Dermis microvascular lymphatic vessel endothelial cell (primary cell): ENCODE measurements at places on chromosomes 16 and 17. TPM values are rescaled to one million over a fixed set of nuclear protein-coding genes. Genes with fewer than 3 reads are reported as not detected.

Gene HES7
- total RNA-seq, result under 0.01 TPM in 1 of 2 replicates, not detected in the other

Gene GPR179
- not detected in 2 replicates for total RNA-seq

Gene OSBPL7
- 4.6 and 6.3 TPM in 2 replicates for total RNA-seq

Gene CBX2
- total RNA-seq, result 5.3 and 6.7 TPM in 2 replicates

Gene KRT24
- not detected in 2 replicates for total RNA-seq

Gene NIP7
- total RNA-seq, result 22.7 and 23.0 TPM in 2 replicates

Gene ARL5C
- total RNA-seq, result not detected in 2 replicates

Gene UMOD
- not detected in 2 replicates for total RNA-seq

GRCh38 chr17:50062293-50063243, 6.7 kb downstream of the ITGA3 start:
- DNase-seq, result no peak

DNA sequence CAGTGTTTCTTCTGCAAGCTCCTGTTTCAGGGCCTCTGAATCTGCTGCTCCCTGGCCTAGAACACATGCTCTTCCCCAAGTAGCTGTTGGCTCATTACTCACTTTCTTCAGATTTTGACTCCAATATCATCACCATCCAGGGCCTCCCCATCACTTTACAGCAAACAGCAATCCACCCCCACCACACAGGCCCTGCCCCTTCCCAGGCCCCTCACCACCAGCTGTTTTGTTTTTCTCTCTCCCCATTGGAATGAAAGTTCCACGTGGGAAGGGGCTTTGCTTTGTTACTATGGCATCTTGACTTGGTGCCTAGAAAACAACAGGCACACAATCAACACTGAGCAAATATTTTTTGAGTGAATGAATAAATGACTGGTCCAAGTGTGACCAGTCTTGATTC, 4.0 kb downstream of the TMEM170A start:
- DNase-seq, result peak; percentile 9

DNA sequence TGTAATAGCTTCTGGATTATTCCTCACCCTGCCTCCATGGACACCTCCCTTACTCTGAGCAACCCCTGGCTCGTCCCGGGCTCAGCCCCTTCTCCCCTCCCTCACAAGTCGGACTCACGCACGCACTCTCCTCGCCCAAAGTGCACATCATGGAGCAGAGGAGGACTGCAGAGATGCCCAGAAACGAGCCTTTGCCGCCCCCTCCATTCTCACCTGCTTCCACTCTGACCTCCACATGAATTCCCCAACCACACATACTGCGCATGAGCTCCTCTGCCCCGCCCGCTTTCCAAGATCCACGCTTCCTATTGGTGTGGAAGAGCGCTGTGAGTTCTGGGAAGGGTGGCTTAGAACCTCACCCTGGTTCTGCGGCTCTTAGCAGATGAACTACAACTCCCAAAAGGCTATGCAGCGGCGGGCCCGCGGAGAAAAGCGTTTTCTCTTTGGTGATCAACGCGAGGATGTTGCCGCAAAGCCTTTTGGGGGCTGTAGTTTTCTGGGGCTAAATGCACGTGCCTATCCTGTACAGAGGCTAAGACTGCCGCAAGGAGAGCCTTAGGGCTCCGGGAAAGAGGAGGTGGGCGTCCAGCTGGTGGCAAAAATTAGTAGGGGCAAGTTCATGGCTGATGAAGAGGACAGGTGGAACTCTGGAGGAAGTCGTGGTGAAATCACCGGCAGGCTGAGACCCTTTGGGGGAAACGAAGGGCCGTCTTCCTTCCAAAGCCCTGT, at the start of gene PHB1:
Gene PHB1 (minus strand): TSS at position 261 of the 729 bp plus-strand sequence. CDS start 1,618 bp downstream, outside the sequence.
- peak; percentile 95 for DNase-seq

GRCh38 chr16:78695391-78695790, 595.9 kb downstream of the WWOX start:
- DNase-seq, result no peak
